ENCODE measurements at places on chromosomes 3 and 15.

DNA sequence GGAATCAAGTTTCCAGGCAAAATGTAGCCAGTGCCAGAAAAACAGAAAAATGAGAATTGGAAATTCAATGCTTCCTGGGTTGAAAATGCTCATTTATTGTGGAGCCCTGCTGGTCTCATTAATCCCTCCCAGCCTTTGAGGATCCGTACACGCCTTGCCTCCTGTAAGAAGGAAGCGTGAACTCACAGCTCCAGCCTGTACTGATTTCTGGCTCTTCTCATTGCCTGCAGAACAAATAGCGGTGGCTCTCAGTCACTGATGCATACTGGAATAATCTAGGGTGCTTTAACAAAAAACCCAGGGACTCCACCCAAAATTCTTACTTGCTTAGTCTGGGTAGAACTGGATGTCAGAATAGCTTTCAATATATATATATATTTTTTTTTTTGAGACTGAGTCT lies 29.3 kb upstream of the SLC24A5 start:
- DNase-seq, result no peak

DNA sequence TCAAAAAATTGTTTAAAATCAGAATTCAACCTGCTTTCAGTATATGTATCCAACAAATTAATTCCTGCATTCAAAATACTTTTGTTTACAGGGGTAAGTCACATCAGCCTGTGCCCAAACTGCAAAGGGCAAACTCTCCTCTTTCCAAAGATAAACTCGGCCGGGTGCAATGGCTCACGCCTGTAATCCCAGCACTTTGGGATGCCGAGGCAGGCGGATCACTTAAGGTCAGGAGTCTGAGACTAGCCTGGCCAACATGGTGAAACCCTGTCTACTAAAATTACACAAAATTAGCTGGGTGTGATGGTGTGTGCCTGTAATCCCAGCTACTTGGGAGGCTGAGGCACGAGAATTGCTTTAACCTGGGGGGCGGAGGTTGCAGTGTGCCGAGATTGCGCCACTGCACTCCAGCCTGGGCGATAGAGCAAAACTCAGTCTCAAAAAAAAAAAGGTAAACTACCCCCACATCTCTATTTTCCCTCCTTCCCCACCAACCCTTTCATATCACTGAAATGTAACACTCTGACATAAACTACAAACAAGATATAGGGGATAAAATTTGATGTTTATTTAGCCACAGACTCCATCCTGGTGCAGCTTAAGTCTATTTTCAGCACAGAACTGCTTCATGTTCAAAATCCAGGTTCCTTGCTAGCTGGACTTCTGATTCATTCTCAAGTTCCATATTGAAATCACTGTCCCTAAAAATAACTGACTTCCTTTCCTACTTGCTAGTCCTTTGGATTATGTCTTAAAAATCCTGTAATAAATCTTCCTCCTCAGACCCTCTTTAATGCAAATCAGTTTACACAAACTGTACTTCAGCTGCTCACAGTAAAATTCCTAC lies 15.4 kb downstream of the UBP1 start:
- DNase-seq, result no peak

DNA sequence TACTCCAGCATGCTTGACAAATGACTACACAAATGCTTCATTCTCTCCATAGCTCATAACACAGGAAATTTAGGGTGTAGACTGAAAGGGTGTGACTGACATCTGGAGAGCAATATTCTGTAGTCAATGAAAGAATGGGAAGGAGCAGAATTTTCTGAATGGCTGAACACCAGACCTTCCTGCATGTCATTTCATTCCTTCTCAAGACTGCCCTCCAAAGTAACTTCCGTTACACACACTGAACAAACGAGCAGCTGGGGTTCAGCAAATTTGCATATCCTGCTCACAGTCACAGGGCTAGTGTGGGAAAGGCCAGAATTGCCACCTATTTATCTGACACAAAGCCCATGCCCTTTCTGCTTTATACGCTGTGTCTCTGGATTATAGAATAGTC lies 325.0 kb upstream of the CFAP20DC start:
- no peak for DNase-seq

- DNase-seq, result no peak
These were observed 55.7 kb downstream of the EPHB1 start for GRCh38 chr3:134850761-134851160.

DNA sequence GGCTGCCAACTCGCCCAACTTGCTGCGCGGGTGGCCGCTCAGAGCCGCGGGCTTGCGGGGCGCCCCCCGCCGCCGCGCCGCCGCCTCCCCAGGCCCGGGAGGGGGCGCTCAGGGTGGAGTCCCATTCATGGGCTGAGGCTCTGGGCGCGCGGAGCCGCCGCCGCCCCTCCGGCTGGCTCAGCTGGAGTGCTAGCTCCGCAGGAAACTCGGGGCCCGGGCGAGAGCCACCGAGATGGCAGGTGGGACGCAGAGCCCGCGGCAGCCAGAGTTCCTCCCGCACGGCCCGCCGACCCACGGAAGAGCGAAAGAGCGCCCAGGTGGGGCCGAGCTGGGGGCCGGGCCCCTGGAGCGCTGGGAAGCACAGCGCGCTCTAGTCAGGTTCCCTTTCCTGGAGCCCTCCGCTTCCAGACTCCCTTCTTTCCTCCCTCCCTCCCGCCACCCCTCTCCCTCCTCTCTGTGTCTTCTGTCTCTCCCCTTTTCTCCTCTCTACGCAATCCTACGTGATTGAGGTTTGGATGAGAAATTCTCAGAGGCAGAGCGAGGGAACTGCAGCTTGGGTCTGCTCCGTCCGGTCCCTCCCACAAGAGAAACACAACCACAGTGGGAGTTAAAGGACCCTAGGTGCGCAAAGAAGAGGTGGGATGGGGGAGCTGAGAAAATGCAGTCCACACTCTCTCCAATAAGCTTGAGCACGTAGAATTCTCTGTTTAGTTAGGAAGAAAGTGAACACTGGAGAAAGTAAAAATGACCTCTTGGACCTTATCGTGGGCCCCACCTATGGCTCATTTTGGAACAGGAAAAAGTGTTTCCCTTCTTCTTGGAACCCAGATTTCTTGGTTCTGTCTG lies 317.3 kb downstream of the FGF12 start:
- DNase-seq, result no peak

DNA sequence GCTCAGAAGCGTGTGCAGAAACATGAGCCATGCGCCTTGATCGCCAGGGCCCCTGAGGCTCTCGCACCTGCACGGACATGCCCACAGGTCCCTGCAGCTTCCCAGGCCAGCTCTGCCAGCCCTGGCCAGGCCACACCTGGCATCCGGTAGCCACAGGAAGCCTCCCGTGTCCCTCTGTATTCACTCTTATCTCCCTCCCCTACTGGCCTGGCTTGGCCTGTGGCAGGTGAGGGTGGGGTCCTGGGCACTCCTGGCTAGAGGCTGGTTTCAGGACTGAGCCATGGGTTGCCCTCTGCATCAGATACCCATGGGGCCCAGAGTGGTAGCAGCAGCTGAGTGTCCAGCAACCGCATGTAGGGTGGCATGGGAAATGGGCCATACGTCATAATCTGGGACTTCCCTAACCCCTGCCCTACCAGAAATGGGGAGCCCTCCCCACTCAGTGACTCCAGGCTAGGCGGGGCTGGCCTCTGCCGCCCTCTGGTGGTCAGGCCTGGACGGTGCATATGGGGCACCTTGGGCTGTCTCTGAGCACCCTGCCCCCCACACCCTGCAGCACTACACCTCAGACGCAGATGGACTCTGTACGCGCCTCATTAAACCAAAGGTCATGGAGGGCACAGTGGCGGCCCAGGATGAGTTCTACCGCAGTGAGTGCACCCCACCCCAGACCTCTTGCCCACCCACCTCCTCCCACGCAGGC lies 12.6 kb upstream of the LMAN1L start:
- peak; percentile 76 for DNase-seq

All from stimulated activated CD8-positive, alpha-beta memory T cell treated with anti-CD3 and anti-CD28 coated beads, Interleukin-4, amount 100 ng/mL, for 1 hour (primary cell).